Caco-2 (cell line): ENCODE measurements at places on chromosomes 6 and 20. TPM values are rescaled to one million over a fixed set of nuclear protein-coding genes. Genes with fewer than 3 reads are reported as not detected.

Gene PXDC1
- total RNA-seq: 36.9 and 42.9 TPM in 2 replicates

Gene THBD
- total RNA-seq: 0.77 and 1.0 TPM in 2 replicates

Gene C6orf52
- 3.1 and 4.3 TPM in 2 replicates for total RNA-seq

Gene CCM2L
- 0.16 and 0.32 TPM in 2 replicates for total RNA-seq

Gene LAMP5
- total RNA-seq: not detected in 2 replicates

Gene PIM1
- total RNA-seq: 43.8 and 48.3 TPM in 2 replicates

Gene KCNG1
- total RNA-seq: 1.3 and 1.5 TPM in 2 replicates

DNA sequence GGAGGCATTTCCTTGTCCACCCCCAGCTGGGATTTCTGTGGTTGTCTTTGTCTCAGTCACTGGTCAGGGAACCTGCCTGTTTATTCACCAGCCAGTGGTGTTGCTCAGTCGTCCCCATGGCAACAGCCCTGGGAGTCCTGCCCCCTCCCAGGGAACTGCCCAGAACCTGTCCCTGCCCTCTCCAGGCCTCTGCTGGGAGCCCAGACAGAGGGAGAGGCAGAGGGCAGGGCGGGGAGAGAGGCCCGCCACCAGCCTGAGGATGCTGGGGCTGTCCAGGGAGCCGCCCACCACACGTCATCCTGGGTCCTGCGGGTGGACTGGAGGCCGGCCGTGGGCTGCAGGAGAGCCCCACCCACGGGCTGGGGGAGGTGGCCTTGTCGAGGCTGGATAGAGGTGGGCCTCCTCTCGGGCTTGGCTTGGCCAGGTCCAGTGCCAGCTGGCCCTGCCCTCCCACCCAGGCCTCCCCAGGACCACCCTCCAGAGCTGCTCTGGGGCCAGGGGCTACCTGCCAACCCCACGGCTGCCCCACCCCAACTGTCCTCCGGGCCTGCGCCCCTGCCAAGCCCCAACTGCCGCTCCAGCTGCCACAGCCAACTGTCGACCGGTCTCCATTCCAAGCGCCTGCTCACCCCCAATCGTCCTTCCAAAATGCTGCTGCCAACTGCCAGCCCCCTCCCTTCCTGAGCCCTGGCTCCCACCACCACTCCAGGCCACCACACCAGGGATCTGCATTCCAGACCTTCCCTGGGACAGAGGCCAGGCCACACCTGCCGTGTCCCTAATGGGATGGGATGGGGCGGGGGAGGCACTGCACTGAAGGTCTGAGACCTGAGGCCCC lies 4.2 kb upstream of the ZBTB46 start:
- peak; percentile 95 for DNase-seq

GRCh38 chr6:166779381-166779780 lies 152.3 kb upstream of the RPS6KA2 start:
- DNase-seq: no peak

- peak; percentile 33 for DNase-seq
Measured at GRCh38 chr6:12718015-12718414, 1.4 kb downstream of the PHACTR1 start.

- no peak for DNase-seq
Measured at GRCh38 chr6:28002161-28002560, 45.1 kb downstream of the OR2B6 start.

- DNase-seq: no peak
Measured at GRCh38 chr20:1685304-1686052, 27.9 kb upstream of the SIRPG start.

GRCh38 chr20:62307226-62308101 lies 4.7 kb downstream of the ADRM1 start:
- no peak for DNase-seq

- DNase-seq: peak; percentile 55
Measured at GRCh38 chr6:72522735-72523141, 99.1 kb upstream of the KCNQ5 start.

GRCh38 chr6:113818578-113818977 lies 38.6 kb upstream of the MARCKS start:
- no peak for DNase-seq

DNA sequence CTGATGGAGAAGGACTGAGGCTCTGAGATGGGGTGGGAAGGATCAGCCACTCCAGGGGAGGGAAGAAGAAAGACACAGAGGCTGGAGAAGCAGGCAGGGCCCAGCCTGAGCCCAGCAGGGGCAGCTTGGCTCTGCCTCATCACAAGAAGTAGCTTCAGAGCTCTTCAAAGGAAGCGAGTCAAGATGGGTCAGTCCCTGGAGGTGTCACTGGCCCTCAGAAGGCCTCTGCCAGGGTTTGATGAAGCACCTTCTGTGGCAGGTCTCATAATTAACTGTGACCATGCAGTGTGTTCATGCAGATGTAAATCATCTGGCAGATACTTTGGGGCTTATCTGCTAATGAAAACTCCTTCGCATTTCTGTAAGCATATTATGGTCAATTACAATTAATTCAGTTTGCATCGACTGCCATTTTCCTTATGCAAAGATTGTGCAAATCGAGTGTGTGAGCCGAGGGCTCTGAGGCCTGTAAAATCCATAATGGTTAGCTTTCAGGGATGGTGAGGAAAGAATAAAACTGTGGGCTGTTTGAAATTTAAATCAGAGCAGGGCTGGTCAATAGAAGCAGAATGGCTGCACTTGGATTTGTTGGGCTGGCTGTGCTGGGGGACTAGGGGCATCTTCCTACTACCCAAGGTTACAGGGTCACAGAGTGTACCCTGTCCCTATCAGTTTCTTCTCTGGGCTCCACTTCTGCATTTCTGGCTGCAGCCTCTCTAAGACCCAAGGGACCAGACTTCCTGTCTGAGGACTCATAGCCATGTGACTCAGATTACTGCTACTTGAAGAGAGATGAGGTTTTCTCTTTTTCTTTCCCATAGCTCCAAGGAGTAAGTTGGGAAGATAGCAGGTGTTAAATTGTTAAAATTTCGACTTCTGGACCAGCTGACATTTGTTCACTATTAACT lies 376.6 kb downstream of the DHX35 start:
- no peak for DNase-seq

- DNase-seq: peak; percentile 42
Measured at GRCh38 chr20:61765081-61765870, 300.4 kb downstream of the TAF4 start.

GRCh38 chr6:15044146-15044882 lies 201.6 kb upstream of the JARID2 start:
- no peak for DNase-seq

GRCh38 chr6:41171908-41172307 lies 9.0 kb upstream of the TREM2 start:
- DNase-seq: no peak

DNA sequence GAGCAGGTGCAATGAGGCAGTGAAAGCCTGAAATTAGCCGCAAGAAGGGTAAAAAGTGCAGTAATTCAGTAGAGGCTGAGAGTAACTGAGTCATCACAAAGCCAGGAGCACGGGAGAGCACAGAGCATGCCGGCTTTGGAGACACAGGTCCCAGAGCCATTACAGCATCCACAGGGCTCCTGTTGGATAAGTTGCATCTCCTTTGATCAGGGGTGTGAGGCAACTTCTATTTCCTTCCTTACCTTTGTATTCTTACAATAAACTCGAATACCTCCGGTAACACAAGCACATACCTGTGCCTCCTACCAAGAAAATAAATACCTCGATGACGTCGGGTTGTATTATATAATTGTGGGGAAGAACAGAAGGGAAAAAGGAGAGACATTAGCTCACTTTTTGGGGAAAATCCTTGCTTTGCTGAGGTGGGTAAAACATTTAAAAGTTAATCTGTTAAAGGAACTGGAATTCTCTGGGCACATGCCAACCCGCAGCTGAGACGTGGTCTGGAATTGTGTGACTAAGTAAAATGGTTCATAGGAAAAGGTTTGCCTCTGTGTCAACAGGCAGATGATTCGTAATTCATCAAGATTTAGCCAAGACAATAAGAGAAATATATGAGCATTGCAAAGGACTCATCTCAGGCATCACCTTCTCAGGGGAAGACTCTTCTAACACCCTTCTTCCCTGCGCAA lies 360.7 kb upstream of the ZFP64 start:
- DNase-seq: no peak

DNA sequence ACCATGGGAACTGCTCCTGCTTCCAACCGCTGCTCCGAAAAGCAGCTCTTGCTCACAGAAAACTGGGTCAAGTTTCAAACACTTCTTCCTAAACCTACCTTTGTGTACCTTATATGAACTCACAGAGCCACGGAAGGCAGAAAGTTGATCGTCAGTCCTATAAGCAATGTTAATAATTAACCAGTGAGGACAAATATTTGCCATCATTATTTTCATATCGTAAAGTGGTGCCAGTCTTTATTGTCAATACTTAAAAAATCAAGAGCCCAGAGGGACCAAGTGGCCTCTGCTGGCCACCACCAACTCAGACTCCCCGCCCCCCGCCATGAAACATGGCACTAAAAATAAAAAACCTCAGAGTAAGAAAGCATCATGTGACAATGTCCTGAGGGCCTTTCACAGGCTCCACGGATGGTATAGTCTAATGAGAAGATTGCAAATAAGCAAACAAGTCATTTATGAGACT lies 9.1 kb upstream of the PBOV1 start:
- peak; percentile 38 for DNase-seq

- no peak for DNase-seq
Measured at GRCh38 chr6:30091577-30092381, 16.2 kb upstream of the RNF39 start.

GRCh38 chr6:82182756-82183155 lies 64.8 kb downstream of the IBTK start:
- DNase-seq: no peak

DNA sequence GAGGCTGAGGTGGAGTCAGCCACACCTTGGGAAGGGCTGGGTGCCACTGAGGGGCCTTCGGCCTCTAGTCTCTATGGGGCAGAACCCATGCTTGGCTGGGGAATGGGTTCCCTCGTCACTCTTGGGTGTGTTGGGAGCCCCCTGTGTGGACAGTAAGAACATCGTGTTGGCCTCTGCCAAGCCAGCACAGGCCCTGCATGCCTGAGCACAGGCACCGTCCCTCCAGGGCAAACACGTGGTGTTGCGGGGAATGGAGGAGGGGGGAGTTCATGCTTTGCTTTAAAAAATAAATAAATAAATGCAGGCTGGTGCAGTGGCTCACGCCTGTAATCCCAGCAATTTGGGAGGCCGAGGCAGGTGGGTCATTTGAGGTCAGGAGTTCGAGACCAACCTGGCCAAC lies 63.0 kb downstream of the EZR start:
- no peak for DNase-seq

GRCh38 chr6:102458990-102459389 lies 1065.5 kb downstream of the GRIK2 start:
- DNase-seq: no peak

- peak; percentile 37 for DNase-seq
Measured at GRCh38 chr6:95768539-95768938, 191.2 kb downstream of the MANEA start.

- no peak for DNase-seq
Measured at GRCh38 chr20:49987868-49988690, 5.3 kb downstream of the SNAI1 start.

DNA sequence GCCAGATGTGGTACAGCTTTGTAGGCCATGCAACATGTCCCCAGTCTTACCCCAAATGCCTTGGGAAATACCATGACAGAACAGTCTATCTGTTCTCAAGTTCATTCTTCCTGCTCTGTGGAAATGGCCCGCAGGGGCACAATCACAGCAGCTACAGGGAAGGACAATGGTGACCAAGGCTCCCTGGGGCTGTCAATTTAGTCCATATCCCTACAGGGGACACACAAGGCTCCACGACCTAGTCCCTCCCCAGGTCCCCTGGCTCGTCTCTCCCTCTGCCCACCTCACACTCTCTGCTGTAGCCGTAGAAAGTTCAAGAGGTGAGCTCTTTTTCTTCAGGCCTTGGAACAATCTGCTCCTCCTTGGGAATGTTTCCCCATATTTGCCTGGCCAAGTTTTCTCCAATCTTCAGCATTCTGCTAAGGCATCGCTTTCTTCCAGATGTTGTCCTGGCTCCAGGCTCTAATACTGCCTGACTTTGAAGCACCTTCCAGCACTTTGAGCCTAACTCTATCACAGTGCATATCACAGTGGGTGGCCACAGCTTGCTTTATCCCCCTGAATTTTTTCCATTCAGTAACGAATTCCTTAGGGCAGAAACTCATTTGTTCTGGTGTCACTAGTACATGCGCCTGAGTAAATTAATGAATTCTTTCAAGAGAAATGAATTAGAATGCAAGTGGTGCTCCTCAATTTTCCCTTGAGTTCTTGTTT lies 92.6 kb downstream of the MAP3K7 start:
- DNase-seq: no peak

DNA sequence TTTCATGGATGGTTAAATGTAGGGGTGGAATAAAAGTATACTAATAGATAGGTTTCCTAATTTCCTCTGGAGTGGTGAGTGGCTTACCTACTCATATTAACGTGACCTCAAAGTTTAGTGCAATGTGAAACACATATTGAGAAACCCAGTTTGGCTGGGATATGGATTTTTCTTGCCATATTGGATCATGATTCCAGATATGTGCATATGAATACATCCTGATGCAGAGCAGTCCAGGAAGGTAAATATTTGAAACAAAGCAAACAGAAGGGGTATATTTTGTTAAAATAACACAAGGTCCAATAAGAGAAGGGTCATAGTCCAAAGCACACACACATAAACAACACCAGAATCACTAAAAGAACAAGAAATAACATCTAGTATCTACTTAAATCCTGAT lies 608.1 kb downstream of the PKHD1 start:
- DNase-seq: no peak

DNA sequence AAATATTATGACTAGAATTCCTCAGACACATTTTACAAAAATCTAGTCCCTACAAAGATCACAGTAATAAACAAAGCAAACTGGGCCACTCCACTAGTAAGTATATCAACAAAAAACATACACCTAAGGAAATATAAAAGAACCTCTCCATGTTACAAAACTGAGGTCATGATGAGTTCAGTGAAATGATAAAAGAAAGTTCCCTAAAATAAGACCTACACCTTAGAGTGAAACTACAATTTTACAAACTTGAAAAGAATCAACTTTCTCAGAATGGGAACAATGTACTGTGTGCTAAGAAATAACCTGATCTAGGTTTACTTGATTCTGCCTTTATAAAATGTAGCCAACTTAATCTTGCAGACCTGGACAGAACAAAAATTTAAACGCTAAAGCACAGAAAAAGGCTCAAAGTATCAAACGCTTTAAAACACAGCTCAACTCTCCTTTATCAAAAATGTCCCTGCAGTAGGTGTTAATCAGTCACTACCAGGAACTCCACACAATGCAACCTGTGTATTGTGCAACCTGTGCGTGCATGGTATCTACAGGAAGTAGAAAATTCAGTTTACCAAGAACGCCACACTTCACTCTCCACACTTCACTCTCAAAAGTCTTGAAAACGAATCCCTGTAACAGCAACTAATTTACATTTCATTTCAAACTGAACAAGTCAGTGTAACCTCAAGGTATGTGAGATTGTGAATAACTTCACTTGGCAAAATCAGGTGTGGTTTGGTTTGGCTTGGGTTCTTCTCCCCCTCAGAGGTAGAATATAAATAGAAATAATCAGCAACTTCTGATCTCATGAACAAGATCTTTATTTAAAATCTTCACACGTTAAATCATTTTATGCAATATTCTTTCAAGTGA lies 1.8 kb downstream of the RALGAPA2 start:
- peak; percentile 61 for DNase-seq

GRCh38 chr6:155314773-155315515 lies 660 bp upstream of the TFB1M start:
- peak; percentile 70 for DNase-seq
